ENCODE measurements at places on chromosomes 3 and 15.

DNA sequence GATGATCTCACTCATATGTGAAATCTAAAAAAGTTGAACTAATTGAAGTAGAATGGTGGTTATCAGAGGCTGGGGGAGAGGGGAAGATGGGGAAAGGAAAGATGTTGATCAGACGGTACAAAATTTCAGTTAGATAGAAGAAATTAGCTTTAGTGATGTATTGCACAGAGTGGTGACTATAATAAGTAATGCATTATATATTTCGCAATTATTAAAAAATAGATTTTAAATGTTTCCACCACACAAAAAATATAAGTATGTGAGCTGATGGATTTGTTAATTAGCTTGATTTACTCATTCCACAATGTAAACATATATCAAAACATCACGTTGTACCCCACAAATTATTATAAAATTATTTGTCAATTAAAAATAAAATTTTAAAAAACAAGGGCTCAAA, 8.1 kb downstream of the SUMF1 start:
- DNase-seq, result no peak

- no peak for DNase-seq
Measured at GRCh38 chr3:137105277-137105977, 147.6 kb downstream of the IL20RB start.

DNA sequence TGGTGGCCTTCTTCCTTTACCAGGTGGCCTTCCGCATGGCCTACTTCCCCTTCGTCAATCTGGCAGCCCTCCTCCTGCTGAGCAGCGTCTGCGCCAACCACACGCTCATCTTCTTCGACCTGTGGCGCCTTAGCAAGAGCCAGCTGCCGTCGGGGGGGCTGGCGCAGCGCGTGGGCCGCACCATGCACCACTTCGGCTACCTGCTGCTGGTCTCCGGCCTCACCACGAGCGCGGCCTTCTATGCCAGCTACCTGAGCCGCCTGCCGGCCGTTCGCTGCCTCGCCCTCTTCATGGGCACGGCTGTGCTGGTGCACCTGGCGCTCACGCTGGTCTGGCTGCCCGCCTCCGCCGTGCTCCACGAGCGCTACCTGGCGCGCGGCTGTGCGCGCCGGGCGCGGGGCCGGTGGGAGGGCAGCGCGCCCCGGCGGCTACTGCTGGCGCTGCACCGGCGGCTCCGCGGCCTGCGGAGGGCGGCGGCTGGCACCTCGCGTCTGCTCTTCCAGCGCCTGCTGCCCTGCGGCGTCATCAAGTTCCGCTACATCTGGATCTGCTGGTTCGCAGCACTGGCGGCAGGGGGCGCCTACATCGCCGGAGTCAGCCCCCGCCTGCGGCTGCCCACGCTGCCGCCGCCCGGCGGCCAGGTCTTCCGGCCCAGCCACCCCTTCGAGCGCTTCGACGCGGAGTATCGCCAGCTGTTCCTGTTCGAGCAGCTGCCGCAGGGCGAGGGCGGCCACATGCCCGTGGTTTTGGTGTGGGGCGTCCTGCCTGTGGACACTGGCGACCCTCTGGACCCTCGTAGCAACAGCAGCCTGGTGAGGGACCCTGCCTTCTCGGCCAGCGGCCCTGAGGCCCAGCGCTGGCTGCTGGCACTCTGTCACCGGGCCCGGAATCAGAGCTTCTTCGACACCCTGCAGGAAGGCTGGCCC, 9.9 kb downstream of the DISP2 start:
- peak; percentile 82 for DNase-seq

DNA sequence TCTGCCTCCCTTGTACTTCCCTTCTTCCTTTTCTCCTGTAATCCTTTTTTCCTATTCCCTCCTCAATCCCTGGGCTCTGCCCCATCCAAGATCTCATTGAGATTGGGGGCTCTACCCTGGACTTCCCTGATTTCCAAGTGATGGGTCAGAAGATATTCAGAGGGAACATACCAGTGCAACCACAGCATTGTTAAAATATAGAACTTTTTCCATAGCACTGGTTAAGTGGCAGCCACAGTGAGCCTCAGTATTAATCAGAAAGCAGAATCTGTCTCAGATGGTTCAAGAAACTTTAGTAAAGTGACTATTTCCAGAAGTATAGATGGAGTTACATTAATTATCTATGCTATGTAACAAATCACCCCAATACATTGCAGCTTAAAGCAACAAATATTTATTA, 18.7 kb upstream of the SCN10A start:
- no peak for DNase-seq

DNA sequence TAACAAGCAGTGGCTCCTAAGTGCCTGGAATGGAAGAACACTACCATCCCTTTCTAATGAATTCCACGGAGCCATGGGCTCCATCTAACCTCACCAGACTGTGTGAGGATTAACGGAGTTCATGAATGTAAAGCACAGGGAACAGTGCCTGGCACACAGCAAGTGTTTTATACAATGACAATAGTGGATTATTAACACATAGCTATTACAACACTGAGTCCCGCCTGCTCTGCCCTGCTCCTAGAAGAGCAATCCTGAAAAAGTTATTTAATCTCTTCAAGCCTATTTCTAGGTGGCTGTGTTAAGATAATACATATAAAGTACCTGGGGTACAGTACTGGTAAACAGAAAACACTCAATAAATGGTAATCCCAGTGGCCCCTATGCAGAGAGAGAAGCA, 51.4 kb downstream of the RYK start:
- no peak for DNase-seq

GRCh38 chr3:49803465-49804140, 542 bp downstream of the INKA1 start:
- peak; percentile 54 for DNase-seq

GRCh38 chr15:92277776-92278175, 115.9 kb upstream of the ST8SIA2 start:
- DNase-seq, result no peak

DNA sequence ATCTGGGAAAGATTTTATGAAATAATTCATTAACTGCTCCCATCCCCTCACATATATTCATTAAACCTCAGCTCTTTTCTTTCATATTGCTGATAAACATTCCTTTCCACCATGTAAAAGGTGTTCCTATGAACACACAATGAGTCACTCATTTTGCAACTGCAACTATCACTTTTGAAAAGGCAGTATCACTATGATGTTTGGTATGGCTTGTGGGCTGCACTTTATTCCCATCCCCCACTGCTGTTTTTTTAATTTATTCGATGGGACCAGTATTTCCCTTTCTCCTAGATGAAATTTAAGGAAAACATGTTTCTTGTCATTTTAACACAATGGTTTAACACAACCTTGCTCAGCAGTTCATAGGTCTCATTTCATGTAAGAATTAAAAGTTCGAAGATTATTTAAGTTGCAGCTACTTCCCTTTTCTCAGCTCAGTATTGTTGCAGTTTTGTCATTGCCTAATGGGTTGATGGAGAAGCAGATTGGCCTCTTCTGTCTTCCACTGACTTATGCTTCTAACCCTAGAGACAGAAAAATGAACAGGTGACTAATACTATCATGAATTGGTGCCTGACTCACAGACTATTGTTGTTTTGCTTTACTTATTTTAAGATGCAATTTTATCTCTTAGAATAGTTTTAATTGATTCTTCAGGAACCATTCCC, 280.3 kb downstream of the ZPLD1 start:
- DNase-seq, result no peak

GRCh38 chr3:180911876-180912303, 580 bp upstream of the FXR1 start:
- no peak for DNase-seq

- DNase-seq, result no peak
Measured at GRCh38 chr3:61448378-61448777, 113.0 kb upstream of the PTPRG start.

- DNase-seq, result peak; percentile 62
Measured at GRCh38 chr3:158097593-158098308, 8.5 kb downstream of the SHOX2 start.

GRCh38 chr3:105243076-105243475, 123.6 kb upstream of the ALCAM start:
- DNase-seq, result no peak

- no peak for DNase-seq
Measured at GRCh38 chr3:43499256-43499655, 122.6 kb downstream of the ANO10 start.

DNA sequence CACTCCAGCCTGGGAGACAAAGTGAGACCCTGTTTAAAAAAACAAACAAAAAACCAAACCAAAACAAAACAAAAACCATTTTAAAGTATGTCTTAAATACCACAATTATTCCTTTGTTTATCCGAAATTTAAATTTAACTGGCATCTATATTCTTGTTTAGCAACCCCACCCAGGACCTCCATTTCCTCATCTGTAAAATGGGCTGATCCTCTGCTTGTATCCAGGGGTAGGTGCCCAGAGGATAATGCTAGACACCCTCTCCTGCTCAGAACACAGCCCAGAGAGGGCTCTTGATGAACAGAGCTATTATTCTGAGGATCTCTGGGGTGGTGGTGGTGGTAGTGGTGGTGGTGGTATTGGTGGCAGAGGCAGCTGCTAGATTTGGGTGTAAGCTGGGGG, 9.8 kb downstream of the SH2D7 start:
- no peak for DNase-seq

DNA sequence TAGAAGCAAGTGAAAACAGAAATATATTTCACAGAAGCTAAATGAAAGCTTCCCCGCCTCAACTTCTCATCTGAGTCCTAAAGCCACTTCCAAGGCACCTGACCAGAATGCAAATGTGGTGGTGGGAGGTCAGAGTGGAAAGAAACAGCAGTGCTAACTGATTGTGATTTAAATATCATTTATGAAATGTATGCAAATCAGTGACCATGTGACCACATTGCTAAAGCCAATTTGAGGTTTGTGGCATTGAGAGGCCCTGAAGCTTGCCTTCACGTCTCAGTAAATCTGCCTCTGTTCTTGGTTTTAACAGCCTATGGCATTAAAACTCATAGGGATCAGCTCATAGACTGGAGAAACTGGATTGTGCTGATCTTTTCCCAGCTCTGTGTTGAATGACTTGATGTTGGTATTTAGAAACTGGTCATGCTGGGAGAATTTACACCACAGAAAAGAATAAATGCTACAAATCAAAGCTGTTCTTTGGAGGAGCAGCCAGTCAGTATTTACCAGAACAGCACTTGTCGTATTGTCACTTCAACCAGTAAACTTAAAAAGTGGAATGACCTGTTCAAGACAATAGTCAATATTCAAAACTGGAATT, 481.4 kb upstream of the ALCAM start:
- DNase-seq, result no peak

- no peak for DNase-seq
Measured at GRCh38 chr15:34853001-34853758, 57.8 kb upstream of the ACTC1 start.

DNA sequence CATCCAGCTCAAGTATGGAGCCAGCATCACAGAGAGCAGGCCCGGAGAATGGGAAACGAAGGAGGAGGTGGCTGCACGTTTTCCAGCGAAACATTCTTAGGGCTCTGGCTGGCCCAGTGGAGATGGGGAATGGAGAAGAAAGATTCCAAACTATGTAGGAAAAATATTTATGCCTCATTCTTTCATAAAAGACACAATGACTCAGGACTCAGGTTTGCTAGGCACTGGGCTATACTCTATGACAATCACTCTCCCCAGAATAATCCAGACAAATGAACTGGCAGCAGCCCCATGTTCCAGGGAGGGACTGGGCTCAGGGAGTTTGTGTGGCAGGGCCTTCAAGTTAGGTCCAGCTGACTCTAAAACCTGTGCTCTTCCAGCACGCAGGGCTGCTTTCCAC, 110.8 kb upstream of the RAD18 start:
- DNase-seq, result no peak

DNA sequence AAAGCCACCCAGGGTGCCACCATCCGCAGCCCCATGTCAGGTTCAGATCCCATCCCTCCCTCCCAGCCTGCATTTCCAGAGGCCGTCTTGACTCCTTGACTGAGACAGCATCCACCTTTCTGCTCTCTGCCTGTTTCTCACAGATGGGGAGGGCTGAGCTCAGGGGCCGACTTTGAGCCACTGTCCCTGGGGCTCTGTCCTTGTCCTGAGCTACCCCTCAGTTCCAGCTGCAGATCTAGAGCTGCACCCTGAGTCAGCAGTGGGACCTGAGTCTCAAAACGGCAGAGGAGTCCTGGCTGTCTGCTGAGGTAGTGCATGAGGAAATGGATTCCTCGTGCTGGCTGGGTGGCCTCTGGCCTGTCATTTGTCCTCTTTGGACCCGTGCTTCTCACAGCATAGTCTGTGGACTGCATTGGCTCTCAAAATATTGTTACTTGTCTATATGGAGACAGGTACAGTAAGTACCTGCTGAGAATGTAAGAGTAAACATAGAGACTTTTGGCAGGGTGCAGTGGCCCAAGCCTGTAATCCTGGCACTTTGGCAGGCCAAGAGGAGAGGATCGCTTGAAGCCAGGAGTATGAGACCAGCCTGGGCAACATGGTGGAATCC, 22.3 kb downstream of the RPLP1 start:
- DNase-seq, result no peak

DNA sequence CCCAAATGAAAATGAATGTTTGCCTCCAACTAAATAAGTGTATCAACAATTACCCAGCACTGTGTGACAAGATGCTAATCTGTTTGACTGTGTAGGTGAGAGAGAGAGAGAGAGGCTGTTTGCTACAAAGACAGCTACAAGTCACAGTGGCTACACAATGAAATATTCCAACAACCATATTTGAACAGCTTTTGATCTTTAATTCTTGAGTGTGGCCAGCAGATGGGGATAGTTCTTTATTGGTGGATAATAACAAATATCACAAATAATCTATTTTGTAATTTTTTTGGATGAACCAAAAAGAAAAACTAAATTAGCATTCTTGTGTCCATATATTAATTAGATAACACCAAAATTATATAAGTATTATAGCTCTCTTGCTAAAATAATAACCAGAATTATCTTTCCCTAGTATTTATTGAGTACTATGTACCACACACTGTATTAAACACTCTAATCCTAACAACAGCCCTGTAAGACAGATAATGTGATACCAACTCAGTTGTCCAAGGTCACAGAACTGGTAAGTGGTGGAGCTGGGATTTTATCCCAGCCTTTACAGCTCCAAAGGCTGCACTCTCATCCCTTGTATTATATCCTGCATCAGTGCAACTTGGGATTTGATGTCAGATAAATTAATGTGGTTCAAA, 61.9 kb upstream of the C3orf80 start:
- no peak for DNase-seq

DNA sequence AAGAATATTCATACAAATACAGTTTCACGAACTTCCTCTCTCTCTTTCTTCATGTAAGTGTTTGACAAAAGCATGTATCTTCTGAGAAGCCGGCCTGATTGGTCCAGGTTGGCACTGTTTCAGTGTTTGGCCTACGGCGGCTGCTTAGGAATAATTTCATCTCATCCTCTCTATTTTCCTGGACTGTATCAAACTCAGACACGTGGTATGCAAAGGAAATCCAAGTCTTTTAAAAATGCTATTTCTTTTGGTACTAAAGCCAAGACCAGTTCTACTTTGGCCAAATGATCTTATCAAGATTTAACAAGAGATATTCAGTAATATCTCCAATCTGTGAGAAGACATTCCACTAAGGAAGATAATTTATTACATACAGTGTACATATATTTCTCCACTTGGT, 152.8 kb downstream of the TIGIT start:
- no peak for DNase-seq

GRCh38 chr3:141250342-141250741, 18.7 kb downstream of the PXYLP1 start:
- no peak for DNase-seq

Data from T-helper 2 cell (primary cell).